T-helper 9 cell (primary cell): ENCODE measurements at places on chromosomes 11 and 22.

- DNase-seq = peak; percentile 20
Observed at GRCh38 chr22:38262051-38262795, 10.6 kb downstream of the TMEM184B start.

GRCh38 chr11:14537134-14537599, 17.0 kb upstream of the PSMA1 start:
- DNase-seq = peak; percentile 10

DNA sequence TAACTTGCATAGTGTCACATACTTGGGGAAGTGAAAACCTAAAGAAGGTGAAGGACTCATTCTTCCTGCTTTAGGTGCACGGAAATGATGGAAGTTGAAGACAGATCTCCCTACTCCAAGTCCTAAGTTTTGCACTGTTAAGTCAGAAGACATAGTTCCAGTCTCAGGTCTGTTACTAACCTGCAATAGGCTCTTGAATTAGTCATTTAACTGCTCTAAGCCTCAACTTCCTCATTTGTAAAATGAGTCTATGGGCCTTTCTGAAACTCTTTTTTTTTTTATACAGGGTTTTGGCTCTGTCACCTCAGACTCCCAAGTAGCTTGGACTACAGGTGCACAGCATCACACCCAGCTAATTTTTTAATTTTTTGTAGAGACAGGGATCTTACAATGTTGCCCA, 30.8 kb upstream of the POU2AF1 start:
- no peak for DNase-seq

DNA sequence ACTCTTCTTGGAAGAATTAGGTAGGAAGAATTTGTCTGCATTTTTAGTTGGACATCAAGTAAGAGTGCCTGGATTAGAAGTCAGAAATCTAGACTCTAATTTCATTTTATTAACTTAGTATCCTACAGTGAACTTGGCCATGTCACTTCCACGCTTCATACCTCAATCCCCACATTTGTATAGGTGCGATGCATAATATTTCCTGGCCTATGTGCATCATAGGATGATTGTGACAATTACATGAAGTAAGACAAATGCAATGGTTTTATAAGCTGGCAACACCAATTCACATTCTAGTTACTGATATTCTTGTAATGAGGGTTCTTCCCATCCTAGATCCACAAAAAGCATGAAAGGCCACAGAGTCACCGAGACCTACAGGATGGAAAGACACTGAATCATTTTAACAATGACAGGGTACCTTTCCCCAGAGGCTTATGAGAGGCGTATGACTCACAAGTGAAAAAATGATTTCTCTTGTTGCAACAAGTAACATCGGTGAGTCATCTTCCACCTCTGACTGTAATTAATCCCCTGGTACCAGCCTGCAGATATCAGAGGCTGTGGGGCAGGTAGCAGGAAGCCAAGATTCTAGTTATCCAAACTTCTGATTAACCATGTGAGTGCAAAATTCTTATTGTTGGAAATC, 56.0 kb upstream of the OR5AK2 start:
- DNase-seq = no peak

DNA sequence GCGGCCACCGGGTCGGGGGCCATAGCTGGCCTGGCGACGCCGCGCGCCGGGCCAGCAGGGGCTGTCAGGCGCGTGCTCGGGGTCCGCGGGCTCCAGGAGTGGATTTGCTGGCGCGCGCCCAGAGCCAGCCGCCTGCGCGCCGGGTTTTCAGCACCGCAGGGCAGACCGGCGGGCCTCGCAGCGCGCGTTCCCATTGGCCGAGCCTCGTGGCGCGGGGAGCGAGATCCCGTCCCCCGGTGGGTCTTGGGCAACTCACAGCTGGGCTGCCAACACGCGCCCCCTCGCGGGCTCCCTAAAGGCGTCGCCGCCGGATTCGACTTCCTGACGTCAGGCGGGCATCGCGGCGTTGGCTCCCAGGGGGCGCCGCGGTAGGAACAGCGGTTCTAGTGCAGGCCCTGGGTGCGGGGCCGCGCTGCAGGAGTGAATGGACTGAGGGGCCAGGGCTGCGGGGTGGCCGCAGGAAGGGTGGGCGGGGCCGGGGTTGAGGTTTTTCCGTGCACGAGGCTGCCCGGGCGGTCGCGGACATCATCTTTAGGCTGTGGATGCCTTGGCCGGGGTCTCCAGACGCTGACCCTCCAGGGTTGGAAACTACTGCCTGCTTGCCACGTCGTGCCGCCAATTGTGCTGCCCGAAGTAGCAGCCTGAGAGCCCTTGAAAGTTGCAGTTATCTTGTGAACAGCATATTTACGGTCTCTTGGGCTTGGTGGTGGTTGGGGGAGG, at the start of gene FADS1:
FADS1 (minus strand) TSS at position 268 of the 720 bp plus-strand sequence; CDS start at position 194, 74 bp downstream.
- peak; percentile 75 for DNase-seq

DNA sequence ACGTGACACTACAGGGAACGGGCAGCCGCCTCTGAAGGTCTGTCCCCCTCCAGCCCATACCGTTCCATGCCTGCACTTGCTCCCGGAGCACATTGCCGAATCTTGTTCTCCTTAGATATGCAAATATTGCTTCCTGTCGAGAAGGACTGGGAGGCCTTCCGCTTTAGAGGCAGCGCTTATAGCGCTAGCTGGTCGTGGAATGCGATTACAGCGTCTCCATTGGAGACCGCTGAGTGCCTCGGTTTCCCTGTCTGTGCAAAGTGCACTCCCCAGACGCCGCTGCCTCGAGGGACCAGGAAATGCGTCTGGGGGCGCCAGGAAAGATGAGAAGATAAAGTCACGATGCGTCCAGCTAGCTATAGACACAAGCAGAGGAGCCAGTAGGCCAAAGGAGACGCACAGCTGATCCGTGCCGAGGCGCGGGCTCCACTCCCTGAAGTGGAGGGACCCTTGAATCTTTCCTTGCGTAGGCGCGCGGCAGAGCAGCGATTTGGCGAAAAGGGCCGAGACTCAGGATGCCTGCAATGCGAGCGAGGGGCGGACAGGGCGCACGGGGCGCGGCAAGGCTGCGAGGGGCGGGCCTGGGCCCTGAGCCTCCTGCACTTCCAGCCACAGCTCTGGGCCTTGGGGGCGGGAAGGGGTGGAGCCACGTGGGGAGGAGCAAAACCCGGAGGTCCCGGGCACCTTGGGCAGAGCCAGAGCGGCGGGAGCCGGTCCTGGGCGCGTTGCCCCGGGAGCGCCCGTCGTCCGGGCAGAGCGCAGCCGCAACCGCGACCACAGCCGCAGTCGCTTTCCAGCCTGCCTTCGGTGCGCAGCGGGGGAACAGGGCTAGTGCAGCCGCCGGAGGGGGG, at the start of gene RASSF10:
RASSF10 (plus strand) TSS at position 692 of the 851 bp plus-strand sequence. CDS start 261 bp downstream, outside the sequence.
- DNase-seq = no peak

GRCh38 chr11:5938603-5938965, 3.5 kb upstream of the OR56A3 start:
- no peak for DNase-seq

- DNase-seq = no peak
Observed at GRCh38 chr11:70142221-70142875, 60.7 kb upstream of the FADD start.

DNA sequence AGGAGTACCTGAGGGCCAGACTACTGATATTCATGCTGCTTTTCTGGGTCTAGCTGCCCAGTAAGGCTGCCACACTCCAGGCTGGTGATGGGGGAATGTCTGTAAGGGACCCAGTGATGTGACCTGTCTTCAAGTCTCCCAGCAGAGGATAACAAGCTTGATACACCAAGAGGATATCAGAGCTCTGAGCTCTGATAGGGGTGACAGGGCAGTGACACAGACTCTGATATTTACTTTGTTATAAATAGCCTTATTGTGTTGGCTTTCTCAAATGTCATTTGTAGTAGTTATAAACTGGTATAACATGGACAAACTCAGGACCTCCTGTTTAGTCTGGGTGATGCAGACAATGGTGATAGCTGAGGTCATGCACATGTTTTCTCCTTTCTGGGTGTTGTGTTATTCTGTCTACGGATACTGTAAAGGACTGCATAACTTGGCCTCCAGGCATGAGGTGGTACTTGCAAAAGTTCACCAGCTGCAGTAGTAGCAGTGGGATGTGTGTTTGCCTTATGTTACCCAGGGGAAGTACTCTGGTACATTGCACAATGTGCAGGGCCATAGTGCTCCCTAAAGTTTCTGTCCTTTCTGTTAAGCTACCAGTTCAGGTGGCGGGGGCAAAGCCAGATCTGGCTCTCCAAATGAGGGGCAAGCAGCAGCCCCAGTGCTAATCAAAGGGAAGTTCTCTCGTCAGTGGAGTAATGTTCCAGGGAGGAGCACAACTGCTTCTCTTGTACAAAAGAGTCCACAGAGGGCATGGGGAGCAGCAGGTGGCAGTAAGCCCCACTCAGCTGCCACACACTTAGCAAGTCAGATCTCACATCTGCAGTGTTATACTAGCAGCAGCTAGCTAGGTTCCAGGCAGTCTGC, 812.2 kb downstream of the JRKL start:
- DNase-seq = no peak
